ENCODE measurements at places on chromosomes 7 and 10.

GRCh38 chr7:103843689-103844480 lies 145.6 kb downstream of the RELN start:
- DNase-seq = no peak

DNA sequence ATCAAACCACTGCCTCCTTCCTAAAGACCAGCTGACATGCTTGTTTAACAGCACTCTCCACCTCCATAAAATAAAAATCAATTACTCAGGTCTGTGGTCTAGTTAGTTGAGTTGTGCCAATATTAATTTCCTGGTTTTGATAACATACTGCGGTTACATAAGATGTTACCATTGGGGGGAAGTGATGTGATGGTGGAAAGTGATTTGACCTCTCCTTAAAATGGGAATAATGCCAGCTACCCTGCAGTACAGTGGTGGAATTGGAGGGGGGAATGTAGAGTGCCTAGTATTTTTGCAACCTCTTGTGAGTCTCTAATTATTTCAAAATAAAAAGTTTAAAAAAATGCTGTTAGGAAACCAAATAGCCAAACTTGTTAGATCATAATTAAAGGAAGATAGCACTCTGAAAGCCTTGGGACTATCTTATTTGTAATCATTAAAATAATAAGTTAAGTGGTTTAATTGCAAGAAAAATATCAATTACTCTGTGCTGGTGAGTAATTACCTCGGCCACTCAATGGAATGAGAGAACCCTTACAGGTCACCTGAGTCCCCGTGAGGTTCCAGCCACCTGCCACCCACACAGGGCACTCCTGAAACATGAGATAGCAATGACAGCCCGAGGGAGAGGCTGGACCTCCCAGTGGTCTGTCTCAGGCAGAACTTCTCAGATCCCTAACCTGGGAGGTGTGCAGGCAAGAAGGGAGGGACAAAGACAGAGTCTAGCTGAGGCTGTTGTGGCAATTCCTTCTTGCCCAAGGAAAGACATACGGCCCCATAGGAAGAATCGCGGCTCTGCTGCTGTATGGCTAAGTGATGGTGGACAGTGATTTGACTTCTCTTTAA lies 94.1 kb downstream of the SH3PXD2A start:
- no peak for DNase-seq

- no peak for DNase-seq
These were observed 64.1 kb downstream of the PHTF2 start for GRCh38 chr7:77862691-77863090.

GRCh38 chr7:110573862-110574528 lies 516.9 kb upstream of the LRRN3 start:
- peak; percentile 16 for DNase-seq

GRCh38 chr7:149415391-149416071 lies 45.3 kb downstream of the ZNF777 start:
- DNase-seq = no peak

DNA sequence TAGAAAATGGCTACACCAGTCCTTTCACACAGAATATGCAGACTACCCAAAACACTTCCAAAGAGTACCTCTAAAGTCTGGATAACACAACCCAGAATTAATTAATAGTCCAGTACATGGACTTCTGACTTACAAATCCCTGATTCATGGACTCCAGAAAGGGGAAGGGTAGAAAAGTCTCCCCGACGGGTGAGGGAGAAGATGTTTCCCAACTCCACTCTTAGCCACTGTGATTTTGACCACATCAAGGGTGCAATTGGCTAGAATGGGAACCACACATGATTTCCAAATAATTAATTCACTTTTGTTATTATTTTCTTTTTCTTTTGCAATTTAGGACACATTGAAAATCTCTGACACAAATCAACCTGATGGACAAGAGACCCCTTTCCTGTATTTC lies 1.4 kb downstream of the TMEM130 start:
- no peak for DNase-seq

Data from hepatocyte (in vitro differentiated cells).